ENCODE measurements at places on chromosomes 4 and X. TPM values are rescaled to one million over a fixed set of nuclear protein-coding genes. Genes with fewer than 3 reads are reported as not detected.

DNA sequence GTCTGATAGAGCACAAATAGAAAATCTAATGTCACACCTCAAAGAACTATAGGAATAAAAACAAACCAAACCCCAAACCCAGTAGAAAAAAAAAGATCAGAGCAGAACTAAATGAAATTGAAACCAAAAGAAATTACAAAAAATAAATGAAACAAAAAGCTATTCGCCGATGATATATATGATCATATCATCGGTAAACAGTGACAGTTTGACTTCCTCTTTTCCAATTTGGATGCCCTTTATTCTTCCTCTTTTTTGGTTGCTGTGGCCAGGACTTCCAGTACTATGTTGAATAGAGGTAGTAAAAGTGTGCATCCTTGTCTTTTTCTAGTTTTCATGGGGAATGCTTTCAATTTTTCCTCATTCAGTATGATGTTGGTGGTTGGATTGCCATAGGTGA, 215.3 kb upstream of the AR start:
- no peak for DNase-seq

GRCh38 chr4:98657531-98658286, 702 bp downstream of the TSPAN5 start:
- DNase-seq: no peak

DNA sequence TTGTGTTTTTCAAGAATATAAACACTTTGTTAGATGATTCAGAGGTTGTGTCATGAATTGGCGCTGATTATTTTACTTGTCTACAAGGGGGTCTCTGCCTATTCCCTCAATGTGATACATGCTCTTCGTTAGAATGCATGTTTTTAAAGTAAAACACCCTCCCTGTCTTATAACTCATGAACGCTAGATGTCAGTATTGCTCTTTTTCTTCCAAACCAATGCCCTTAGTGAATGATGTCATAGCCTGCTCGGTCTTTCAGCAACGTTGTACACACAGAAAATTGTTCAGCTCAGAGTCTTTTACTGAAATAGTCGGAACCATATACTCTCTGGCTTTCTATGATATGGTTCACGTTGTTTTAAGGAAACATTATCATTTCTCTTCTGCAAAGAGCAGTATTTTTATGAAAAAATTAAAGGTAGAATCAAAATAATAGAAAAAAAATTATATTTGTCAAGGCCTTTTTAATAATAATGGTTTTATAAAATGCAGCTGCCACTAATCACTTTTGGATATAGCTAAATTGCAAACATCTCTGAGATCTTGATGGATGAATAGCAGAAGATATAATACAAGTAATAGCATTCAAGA, 292.9 kb downstream of the TLL1 start:
- DNase-seq: no peak

GRCh38 chr4:5524446-5525299, 183.7 kb downstream of the EVC2 start:
- DNase-seq: no peak

DNA sequence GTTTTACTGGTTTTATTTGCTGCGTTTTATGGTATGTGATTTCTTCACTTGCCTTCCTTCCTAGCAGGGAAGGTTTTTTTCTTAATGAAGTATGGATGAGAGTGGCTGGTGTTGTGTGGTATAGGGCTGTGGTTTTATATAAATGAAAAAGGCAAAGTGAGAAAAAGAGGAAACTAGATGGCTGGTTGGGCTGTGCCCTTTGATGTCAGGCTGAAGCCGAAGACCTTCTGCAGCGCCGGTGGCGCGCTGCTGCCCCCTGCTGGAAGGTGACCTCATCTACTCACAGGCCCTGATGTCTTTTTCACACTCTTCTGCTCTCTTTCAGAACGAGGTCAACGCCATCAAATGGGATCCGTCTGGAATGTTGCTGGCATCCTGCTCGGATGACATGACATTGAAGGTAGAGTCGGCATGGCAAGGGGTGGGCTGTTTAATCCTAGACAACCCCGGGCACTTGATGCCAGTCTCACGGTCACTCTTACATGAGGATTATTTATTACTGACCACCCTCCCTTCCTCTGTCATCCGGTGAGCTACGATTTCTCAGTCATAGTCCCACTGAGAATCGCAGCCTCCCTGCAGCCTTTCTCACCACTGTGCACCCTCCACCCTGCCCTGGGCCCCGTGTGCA, 56.6 kb downstream of the GPR143 start:
- no peak for DNase-seq

DNA sequence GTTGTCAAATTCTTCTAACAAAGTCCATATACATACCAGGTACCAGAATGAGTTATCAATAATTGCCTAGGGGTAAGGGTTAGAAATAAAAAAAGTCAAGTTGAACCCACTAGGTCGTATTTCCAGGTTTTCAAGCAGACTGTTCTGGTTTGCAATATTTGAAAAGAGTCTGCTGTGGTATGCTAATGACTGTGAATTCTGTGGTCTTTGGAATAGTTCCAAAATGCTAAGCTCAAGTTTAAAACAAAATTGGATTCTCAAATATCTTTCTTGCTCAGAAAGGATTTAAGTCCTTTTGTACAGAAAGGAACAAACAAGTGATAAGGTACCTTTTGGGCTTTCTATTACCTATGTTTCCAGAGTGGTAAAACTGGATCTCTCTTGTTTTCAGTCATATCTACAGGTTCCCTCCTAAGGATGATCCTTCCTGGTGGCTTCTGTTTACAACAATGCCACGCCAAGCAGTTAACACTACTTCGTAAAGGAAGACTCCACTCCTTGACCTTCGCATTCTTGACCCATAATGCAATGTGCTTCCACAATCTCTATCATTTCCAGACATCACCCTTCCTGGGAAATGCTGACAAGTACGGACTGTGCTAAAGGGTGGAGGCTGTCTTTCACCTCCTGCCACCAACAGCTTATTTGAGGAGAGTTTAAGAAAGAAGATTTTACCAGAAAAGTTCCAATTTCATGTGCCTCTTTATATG, 531.7 kb upstream of the FTHL17 start:
- no peak for DNase-seq

GRCh38 chr4:53014881-53015280, 152.8 kb downstream of the RASL11B start:
- DNase-seq: no peak

DNA sequence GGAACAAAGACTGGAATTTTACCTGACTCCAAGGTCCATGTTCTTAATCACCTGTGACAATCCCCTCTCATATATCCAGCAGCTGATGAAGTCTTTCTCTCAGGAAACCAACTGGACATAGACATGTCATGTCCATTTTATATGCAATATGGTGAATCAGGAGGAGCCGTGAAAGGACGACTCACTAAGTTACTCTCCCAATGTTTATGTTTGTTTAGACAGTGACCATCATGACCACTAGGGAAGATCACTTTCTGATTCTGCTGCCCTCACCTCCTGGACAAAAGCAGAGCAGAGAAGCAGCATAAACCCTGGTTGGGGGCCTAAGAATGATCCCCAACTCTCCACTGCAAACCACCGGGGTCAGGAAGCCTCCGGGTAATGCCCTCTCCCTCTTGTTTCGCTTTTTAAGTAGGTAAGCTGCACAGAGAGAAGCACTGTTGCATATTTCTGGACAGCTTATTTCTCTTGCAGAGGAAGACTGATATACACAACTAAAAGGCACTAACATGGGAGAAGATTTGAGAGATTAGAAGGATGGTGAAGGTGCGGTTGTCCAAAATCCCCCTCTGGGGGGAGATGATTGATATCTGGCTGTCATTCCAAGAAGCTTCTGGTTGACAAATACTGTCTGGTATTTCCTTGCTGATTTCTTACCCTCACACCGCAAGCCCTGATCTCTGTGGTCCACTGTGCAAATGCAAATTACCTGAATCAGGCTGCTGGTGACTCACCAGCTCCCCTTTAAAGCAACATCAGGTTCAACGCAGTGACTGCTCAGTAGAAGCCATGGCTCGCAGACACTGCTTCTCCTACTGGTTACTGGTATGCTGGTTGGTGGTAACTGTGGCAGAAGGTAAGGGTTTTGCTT, at the start of gene ODAPH:
ODAPH (plus strand) TSS at position 773 of the 871 bp plus-strand sequence; CDS start at position 790, 17 bp downstream.
- DNase-seq: no peak

GRCh38 chr4:110211770-110212061, 13.3 kb upstream of the ELOVL6 start:
- no peak for DNase-seq

GRCh38 chr4:140090215-140090731, 63.7 kb downstream of the MAML3 start:
- no peak for DNase-seq

GRCh38 chr4:16051132-16051531, 32.7 kb downstream of the PROM1 start:
- DNase-seq: no peak

DNA sequence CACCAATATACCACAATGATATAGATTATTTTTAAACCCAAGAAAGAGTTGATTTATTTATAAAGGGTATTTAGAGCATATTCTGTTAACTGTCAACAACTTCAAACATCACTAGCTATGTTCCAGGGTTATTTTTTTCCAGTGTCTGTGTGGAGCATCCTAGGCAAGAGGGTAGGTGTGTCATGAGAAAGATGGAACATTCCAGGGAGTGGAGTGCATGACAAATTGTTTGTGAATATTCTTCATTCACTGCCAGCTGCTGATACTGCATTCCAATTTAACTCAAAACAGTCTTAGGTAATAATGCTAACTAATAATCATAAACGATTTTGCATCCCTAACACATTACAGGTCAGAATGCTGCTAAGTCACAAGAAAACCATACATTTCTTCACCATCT, 148.7 kb upstream of the RASGEF1B start:
- no peak for DNase-seq

The STK32B gene
- 4.3 TPM for total RNA-seq

The MAGEB6 gene
- not detected for total RNA-seq

The C4orf50 gene
- not detected for total RNA-seq

The FGF13 gene
- total RNA-seq: 8.7 TPM

The TLR1 gene
- 25.4 TPM for total RNA-seq

The C4orf36 gene
- total RNA-seq: 1.2 TPM

The FAAH2 gene
- 0.29 TPM for total RNA-seq

The FGF2 gene
- 39.1 TPM for total RNA-seq

Measured in mesenteric fat pad (tissue), 1 donor.